NCI-H1048 (cell line): ENCODE measurements at places on chromosomes 11 and 22.

DNA sequence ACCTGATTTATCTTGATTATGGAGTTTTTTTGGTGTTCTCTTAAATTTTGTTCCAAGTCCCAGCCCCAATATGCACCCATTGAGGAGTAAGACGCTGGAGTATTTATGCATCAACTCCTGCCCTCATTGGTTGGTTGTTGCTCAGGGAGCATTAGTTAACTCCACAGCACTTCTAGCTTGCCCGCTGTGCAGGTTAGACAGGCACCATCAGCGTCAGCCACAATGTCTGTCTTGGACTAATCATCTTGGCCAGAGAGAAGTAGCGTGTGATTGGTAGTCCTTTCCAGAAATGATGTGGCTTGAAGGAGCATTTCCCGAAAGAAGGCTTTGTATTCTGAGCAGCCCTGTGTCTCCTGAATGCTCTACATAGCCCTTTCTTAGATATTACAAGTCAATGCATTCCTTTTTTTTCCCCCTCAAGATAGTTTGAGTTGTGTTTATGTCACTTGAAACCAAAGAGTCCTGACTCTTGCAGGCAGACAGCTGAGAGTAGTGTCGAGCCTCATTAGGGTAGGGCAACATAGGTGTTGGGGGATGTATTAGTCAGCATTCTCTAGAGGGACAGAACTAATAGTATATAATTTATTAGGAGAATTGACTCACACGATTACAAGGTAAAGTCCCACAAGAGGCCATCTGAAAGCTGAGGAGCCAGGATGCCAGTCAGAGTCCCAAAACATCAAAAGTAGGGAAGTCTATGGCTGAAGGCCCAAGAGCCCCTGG, 94.6 kb upstream of the RCN1 start:
- no peak for DNase-seq

- DNase-seq: no peak
Observed at GRCh38 chr22:50143096-50143495, 27.4 kb upstream of the PANX2 start.

GRCh38 chr11:105357146-105357545, 217.6 kb upstream of the CARD18 start:
- no peak for DNase-seq

- no peak for DNase-seq
Observed at GRCh38 chr22:48947636-48948035, 880.0 kb downstream of the BRD1 start.

GRCh38 chr11:35515224-35515623, 10.2 kb downstream of the PAMR1 start:
- DNase-seq: no peak

DNA sequence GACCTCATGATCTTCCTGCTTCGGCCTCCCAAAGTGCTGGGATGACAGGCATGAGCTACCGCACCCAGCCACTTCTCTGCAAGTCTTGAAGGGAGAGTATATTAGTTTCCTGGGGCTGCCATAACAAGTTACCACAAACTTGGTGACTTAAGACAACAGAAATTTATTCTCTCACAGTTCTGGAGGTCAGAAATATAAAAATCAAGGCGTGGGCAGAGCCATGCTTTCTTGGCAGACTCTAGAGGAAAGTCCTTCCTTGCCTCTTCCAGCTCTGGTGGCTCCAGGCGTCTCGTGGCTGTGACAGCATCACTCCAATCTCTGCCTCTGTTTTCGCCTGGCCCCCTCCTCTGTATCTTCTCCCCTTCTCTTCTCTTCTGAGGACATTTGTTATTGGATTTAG, 110.2 kb upstream of the NAV2 start:
- DNase-seq: no peak

DNA sequence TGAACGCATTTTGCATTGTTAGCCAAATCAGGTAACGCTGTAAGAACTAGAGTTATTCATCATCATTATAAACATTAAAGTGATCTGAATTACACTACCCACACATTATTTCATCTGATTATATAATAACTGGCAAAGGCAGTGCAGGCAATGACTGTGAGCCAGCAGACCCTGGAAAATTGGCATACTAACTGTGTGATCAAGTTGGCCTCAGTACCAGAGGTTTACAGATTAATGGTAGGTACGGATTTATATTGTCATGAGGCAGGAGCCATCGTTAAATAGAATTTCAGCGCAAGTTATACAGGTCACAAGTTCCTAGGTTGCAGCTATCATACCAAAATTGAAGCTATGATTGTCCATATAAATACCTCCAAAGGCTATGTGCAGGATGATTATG, 225.4 kb downstream of the CNTN5 start:
- DNase-seq: no peak

- no peak for DNase-seq
Observed at GRCh38 chr11:30381879-30382278, 59.0 kb downstream of the ARL14EP start.

GRCh38 chr11:122851366-122851966, 13.2 kb downstream of the CRTAM start:
- DNase-seq: no peak

DNA sequence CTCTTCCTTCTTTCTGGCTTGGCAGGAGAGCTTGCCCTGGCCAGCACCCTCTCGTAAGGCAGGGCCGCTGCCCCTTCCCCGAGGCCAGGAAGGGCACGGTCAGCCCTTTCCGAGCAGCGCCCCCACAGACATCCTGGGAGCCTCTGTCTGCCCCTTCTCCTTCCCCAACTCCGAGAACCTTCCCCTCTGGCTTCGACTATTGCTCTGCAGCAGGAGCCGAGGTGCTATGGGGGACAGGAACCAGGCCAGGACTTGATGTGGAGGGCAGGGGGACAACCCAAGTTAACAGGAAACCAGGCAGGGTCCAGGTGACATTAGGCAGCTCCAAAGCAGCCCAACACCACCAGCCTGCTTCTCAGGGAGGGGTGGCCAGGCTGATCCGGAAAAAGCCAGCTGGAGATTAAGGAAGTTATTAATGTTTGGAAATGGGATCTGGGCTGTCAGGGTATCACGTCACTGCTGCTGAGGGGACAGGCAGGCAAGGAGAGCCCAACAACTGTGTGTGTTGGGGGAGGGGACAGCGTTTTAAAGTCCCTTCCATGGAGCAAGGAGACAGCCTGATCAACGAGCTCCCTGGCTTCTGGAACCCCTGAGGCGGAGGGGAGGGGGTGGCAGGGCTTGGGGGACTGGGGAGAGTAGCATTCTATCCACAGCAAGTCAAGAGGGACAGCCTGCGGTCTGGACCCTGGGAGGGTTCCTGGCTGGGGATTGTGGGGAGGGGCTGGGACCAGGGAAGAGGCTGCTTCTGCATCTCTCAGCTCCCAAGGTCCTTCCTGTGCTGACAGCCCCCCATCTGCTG, 27.3 kb downstream of the SYT7 start:
- DNase-seq: no peak

- no peak for DNase-seq
Observed at GRCh38 chr11:67355794-67356386, 2.5 kb upstream of the POLD4 start.

GRCh38 chr11:3160252-3161031, 4.7 kb downstream of the OSBPL5 start:
- DNase-seq: peak; percentile 85

- no peak for DNase-seq
Observed at GRCh38 chr11:461626-462025, 11.5 kb downstream of the PTDSS2 start.

DNA sequence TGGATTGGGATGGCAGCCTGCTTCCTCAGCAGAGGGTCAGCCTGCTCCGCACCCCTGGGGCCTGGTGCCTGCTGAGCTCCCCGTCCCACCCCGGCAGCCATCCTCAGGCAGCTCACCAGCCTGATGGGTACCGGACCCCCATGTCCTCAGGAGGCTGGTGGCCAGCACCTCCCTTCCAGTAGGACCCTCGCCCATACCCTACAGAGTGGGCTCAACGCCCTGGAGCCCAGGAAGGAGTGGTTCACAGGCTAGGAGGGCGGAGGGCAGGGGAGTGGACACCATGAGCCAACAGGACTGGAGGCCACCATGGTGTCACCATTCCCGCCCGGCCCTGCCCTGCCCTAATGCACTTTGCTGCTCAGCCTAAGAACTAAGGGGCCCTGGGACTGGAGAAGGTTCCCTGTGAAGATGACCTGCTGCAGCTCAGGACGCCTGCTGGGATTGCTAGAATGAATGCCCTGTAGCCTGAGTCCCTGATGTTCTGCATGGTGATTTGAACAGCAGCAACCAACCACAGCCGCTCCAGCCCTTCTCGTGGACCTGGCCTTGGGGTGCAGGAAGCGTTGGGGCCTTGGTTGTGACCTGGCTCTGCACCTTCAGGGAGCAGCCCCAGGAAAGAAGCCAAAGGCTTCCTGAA, 1080.8 kb downstream of the BRD1 start:
- DNase-seq: no peak

DNA sequence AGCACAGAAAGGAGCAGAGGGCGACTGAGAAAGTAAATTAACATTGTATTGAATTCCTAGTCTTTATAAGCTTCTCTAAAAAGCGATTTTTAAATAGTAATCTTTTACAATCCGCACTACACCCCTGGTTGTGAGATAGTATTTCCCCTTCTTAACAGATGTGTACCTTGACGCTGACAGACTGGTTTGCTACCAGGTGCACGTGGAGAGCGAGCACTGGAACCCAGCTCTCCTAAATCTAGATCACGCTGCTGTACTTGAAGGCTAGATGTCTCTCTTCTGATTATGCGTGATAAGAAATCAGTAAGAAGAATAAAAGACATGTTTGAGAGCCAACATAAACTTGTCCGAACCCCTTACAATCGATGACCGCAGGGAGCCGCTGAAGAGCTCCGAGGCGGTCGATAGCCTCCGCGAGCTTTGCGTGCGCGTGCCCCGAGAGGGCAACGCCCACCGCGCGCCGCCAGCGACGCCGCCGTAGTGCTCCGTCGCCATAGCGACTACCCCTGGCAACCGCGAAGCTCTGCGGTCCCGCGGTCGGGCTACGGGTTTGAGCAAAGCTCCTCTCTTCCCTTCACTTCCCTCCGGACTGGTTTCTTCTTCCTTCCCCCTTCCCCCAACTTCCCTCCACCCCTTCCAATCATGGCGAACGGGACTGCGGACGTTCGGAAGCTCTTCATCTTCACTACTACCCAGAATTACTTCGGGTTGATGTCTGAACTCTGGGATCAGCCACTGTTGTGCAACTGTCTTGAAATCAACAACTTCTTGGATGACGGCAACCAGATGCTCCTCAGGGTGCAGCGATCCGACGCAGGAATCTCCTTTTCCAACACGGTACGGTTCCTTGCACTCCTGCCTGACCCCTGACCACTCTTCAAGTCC, at the start of gene DYNC2H1:
DYNC2H1 (plus strand) TSS at position 494 of the 885 bp plus-strand sequence; CDS start at position 643, 149 bp downstream.
- peak; percentile 77 for DNase-seq

DNA sequence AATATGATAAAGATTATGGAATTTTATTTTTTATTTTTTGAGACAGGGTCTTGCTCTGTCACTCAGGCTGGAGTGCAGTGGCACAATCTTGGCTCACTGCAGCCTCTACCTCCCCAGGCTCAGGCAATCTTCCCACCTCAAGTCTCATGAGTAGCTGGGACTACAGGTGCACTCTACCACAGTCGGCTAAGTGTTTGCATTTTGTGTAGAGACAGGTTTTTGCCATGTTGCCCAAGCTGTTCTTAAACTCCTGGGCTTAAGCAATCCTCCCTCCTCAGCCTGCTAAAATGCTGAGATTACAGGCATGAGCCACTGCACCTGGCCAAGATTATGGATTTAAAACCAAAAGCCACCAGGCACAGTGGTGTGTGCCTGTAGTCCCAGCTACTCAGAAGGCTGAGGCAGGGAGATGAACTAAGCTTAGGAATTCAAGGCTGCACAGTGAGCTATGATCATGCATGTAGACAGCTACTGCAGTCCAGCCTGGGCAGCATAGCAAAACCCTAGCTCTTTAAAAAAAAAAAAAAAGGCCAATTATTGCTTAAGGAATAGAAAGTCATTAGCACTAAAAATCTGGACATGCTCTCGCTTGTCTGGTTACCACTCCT, 20.2 kb upstream of the CCND1 start:
- no peak for DNase-seq

- no peak for DNase-seq
Observed at GRCh38 chr22:28379951-28380350, 299.7 kb downstream of the TTC28 start.

DNA sequence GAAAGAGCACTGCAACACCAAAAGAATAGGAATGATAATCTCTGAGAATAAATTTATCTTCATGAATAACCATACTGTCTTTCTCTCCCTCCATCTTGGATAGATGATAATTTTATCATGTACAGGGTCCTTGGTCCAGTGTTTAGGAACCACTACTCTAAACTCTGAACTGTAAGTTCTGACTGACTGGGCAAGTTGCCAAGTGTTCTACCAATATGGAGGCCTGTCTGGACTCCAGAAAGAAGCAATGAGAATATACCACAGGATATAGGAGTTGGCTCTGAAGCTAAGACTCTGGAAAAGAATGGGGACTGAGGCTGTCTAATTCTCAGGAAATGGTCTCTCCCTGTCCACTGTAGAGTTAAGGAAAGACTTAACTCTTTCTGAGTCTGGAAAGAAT, 1.5 kb downstream of the FHIP1B start:
- DNase-seq: no peak

- DNase-seq: no peak
Observed at GRCh38 chr11:10774811-10775210, 23.8 kb downstream of the CTR9 start.

GRCh38 chr11:16505481-16505880, 149.1 kb upstream of the SOX6 start:
- no peak for DNase-seq

GRCh38 chr11:122670131-122670530, 14.6 kb downstream of the UBASH3B start:
- no peak for DNase-seq

DNA sequence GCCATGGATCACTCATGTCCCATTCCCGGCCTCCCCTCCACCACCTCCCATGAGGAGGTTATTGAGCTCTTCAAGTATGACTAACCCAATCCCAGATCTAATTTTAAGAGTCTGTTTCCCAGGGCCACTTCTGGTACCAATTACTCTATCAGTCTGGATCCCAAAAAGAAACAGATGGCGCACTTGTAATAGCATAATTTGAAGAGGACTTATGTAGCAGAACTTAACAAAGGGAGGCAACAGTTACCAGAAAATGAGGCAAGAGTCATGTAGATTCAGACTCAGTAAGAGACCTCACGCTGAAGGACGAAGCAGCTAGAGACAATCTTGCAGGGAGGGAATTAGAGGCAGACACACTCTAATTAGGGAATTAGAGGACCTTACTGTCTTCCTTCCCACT, 46.9 kb downstream of the DDX6 start:
- DNase-seq: no peak

- no peak for DNase-seq
Observed at GRCh38 chr11:70111269-70112016, 33.3 kb downstream of the ANO1 start.
